ENCODE measurements at places on chromosomes 1 and 21.

GRCh38 chr21:29312981-29313380 is 14.3 kb downstream of the BACH1 start:
- DNase-seq, result no peak

- no peak for DNase-seq
These were observed 1193.9 kb downstream of the PLA2G4A start for GRCh38 chr1:188022661-188023060.

DNA sequence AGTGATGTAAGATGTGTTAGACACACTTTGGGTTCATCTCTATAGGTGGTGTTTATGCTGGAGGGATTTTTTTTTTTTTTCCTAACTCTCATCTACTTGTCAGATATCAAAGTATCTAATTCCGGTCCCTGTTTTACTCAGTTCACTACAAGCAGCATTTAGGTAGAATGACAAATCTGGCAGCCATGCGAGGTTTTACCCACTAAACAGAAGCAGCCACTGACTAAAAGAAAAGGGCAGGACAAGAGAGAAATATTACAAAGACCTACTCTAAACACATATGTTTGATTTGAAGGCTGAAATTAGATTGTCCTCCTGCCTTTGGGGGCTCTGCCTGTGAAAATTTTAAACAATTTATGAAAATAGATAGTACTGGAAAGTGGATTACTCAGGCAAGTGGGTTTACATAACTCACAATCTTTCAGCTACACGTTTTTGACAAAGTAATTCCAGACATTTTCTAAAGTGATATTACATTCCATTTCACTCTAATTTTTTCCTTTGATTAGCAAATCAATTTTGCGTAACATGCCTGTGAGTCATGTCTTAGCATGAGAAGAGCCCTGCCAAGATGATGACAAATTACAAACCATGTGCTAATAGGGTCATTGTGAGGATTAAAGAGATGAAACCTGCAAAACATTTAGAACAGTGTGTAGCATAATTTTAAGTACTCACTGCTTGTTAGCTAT is 172.6 kb downstream of the PLA2G4A start:
- no peak for DNase-seq

DNA sequence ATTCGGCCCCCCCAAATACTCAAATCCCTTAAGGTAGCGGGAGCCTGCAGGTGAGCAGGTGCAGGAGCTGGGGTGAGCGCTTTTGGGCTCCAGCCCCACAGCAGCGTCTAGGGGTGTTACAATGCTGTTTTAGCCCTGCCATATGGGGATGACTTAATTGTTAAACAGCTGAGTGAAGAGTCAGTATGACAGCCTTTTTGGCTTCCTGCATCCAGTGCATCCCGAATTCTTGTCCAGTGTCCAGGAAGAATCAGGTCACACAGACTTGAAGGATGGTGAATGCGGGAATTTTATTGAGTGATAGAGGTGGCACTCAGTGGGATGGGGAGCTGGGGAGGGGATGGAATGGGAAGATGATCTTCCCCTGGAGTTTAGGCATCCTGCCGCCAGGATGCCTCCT is 30.4 kb upstream of the HHAT start:
- no peak for DNase-seq

DNA sequence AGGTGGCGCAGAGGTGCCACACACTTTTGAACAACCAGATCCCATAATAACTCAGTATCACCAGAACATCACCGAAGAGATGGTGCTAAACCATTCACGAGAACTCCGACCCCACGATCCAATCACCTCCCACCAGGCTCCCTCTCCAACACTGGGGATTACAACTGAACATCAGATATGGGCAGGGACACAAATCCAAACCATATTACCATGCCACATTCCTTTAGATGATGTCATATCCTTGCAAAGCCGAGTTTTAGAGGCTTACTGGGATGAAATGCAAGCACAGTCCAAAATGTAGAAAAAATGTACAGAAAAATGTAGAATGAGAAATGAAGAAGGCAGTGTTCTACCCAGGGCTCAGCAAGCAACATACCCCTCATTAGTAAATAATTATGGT is 64.7 kb downstream of the SGIP1 start:
- no peak for DNase-seq

GRCh38 chr1:44571712-44572571 is 102.3 kb downstream of the TMEM53 start:
- no peak for DNase-seq

- no peak for DNase-seq
These were observed 19.1 kb downstream of the NME7 start for GRCh38 chr1:169348383-169349036.

GRCh38 chr1:193311226-193311948 is 125.0 kb upstream of the B3GALT2 start:
- DNase-seq, result no peak

GRCh38 chr1:216929870-216930582 is 206.8 kb upstream of the ESRRG start:
- no peak for DNase-seq

DNA sequence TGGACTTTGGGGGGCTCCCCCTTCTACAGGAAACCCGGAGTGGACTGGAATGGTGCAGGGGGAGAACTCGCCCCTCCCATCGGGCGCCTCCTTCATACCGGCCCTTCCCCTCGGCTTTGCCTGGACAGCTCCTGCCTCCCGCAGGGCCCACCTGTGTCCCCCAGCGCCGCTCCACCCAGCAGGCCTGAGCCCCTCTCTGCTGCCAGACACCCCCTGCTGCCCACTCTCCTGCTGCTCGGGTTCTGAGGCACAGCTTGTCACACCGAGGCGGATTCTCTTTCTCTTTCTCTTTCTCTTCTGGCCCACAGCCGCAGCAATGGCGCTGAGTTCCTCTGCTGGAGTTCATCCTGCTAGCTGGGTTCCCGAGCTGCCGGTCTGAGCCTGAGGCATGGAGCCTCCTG is at the start of gene TNFRSF14:
TSS of gene TNFRSF14 (plus strand) at position 95 of the 401 bp plus-strand sequence. CDS start at position 389, 294 bp downstream.
- no peak for DNase-seq

DNA sequence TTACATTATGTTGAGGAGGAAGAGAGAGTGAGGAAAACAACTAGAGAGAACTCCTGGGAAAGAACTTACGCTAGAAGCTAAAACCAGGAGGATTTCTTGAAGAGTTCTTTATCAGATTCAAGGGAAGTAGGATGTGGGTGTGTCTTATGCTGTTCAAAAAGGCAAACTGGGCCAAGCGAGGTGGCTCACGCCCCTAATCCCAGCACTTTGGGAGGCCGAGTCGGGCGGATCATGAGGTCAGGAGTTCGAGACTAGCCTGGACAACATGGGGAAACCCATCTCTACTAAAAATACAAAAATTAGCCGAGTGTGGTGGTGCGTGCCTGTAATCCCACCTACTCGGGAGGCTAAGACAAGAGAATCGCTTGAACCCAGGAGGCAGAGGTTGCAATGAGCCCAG is 23.1 kb downstream of the SMG7 start:
- no peak for DNase-seq

DNA sequence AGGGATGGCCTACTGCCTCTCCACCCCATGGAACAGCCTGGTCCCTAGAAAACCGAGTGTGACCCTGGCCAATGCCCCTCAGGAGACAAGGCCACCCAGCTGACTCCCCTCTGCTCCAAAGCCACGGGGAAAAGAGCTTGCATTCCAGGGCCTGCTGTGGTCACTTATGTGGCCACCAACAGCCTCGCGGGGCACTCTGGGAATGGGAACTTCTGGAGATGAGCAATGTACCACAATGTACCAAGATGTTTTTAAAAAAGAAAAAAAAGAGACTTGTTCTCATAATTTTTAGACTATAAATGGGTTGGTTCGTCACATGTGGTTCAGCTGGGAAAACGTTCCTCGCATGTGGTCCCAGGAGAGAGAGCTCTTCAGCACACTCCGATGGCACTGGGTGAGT is 62.8 kb downstream of the SLC66A1 start:
- no peak for DNase-seq

DNA sequence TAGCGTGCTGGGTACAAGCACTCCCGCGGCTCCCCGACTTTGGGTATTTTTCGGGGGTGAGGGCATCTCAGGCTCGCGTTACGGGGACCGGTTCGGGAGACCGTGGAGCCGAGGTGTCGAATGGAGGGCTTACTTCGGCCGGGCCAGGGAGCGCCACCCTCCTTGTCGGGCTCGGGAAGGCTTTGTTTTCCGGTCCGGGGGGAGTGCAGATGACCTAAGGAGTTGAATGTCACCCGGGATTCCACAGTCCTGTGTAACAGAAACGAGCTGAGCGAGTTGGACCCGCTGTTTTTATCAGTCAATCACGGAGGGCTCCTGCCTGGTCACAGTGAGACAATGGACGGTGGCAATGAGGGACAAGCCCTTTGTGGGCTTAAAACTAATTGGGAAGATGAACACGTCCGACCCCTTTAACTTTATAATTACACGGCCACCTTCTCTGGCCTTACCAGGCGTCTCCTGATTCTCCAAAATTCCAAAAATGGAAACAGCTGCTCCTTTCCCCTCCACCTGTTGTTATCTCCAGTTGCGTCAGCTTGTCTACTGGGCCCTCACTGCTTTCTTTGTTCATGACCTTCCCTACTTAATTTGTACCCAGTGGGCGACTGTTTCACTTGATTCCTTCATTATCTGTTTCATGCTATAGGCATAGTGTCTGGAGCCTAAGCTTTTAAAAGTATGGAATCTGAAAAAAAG is 929 bp upstream of the TRIM45 start:
- no peak for DNase-seq

- DNase-seq, result no peak
These were observed 62.1 kb upstream of the CD55 start for GRCh38 chr1:207259391-207259790.

- DNase-seq, result no peak
These were observed 282.1 kb upstream of the BRINP3 start for GRCh38 chr1:190759807-190760206.

DNA sequence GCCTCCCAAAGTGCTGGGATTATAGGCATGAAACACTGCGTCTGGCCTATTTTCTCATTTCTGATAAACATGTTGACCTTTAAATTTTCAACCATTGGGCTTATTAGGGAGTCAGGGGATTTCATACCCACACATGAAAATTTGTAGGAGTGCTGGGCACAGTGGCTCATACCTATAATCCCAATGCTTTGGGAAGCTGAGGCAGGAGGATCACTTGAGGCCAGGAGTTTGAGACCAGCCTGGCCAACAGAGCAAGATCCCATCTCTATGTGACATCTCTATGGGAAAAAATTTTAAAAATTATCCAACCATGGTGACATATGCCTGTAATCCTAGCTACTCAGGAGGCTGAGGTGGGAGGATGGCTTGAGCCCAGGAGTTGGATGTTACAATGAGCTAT is 10.5 kb upstream of the H3-3A start:
- no peak for DNase-seq

DNA sequence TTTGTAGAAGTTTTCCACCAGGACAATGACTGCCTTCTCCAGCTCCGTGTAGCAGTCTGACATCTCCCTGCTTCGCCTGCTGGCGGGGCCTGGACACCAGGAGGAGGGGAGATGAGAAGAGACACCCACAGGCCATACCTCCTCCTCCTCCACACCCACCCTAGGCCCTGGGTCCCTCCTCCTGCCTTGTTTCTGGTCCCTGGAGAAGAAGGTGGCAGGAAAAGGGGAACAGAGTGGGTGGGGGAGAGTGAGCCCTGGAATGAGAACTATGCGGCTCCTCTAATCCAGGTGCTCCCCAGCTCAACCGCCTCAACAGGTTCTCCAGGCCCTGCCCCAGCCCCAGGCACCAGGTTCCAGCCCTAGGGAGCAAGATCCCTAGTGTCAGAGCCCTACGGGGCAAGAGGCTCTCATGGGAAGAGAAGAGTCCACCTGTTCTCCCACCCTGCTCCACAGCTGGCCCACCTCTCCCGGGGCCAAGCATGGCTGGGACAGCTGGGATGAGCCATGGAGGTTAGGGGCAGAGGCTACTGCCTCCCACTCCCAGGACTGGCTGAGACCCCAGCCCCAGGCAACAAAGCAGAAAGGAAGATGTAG is 4.8 kb downstream of the S100A16 start:
- no peak for DNase-seq

DNA sequence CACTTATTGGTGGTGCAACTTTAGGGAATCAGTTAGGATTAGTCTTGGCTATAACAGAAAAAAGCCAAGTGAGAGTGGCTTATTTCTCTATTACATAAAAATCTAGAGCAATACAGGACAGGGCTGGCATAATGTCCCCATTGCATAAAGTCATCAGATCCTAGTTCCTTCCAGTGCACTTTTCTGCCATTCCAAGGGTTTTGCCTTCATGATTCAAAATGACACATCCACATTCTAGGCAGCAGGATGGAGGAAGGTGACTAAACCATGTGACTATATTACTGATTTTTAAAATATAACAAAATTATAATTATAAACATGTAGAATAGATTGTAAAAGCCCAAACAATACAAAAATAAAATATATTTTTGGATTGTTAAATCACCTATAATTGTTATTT is 18.8 kb downstream of the JUN start:
- no peak for DNase-seq

- DNase-seq, result no peak
These were observed 21.3 kb downstream of the MRPL37 start for GRCh38 chr1:54221113-54221834.

GRCh38 chr1:70966018-70966638 is 81.5 kb downstream of the PTGER3 start:
- no peak for DNase-seq

DNA sequence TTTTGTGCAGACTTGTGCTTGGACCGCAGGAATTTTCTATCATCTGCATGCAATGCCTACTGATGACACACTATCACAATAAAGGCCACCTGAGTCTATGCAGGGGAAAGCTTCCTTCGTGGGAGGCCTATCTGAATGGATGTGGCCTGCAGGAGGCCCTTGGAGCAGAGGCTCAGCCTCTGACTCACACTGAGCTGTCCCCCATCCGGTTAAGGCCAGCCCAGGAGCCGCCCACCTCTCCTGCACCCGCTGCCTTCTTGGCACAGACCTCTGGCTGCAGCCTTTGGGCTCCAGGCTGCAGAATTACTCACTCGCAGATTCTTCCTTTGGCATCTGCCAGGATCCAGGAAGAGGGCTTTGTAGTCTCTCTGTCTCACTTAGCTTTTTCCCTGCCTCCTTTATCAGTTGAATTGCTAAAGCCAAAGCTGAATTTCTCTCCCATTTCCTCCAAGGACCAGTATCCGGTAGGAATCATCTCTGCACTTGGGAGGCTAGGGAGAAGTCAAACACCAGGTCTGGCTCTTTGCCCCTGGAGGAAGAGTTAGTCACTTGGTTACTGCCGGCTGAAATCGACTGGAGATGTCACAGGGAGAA is 65.1 kb upstream of the JUN start:
- no peak for DNase-seq

GRCh38 chr1:174018565-174018964 is 3.6 kb downstream of the RC3H1 start:
- no peak for DNase-seq

DNA sequence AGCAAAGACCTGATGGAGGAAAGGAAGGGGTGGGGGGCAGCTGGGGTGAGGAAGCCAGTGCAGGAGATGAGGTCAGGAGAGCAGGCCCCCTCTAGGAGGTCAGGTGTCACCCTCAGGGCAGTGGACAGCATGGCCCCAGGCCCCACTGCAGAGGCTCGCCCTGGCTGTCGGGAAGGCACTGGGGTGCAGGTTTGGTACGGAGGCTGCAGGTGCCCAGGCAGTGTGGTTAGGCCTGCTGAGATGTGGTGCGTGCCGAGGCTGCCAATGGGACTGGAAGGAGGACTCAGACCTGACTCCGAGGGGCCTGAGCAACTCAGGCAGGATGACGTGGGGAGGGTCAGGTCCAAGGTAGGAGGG is 82.3 kb downstream of the PCBP3 start:
- DNase-seq, result no peak

All from stimulated activated CD8-positive, alpha-beta memory T cell treated with anti-CD3 and anti-CD28 coated beads, Interleukin-7, amount 100 ng/mL, for 1 hour (primary cell).